Right lobe of liver (tissue), 6 donors: ENCODE measurements at places on chromosomes 12 and 14. TPM values are rescaled to one million over a fixed set of nuclear protein-coding genes. Genes with fewer than 3 reads are reported as not detected.

- DNase-seq = peak; percentile 85
Measured at GRCh38 chr12:57087010-57087690, 1.8 kb upstream of the NAB2 start.

DNA sequence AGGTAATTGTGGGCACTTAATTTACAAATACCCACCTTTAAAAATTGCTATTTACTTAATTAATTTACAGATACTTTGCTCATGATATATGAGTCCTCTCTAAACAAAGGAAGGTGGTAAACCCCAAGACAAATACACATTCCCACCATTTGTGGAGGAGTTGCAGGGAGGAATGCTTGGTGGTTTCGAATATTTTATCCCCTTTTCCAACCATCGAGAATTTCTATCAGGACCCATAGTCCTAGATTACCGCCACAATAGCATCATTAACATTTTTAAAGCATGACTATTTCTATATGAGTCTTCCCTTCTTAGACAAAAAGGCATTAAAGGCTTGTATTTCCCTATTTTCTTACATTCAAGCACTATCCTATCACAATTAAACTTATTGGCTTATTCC is 34.2 kb upstream of the PLEKHA5 start:
- no peak for DNase-seq

Gene ADAM21
- total RNA-seq = not detected

DNA sequence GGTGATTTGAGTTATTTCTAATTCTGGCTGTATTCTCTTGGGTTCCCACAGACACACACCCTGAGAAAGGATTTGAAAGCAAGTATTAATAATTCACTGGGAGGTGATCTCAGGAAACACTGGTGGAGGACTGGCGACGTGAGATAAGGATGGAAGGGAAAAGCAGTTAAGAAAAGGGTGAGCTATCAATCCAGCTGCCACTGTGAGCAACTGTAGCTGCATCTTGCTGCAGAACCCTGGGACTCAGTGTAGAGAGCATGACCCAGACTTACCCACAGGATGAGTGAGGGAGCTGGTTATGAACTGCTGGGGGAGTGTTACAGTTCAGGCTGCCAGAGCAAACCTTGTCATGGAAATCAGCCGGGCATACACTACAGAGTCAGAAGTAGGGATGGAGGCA is 71.9 kb downstream of the RESF1 start:
- DNase-seq = no peak

DNA sequence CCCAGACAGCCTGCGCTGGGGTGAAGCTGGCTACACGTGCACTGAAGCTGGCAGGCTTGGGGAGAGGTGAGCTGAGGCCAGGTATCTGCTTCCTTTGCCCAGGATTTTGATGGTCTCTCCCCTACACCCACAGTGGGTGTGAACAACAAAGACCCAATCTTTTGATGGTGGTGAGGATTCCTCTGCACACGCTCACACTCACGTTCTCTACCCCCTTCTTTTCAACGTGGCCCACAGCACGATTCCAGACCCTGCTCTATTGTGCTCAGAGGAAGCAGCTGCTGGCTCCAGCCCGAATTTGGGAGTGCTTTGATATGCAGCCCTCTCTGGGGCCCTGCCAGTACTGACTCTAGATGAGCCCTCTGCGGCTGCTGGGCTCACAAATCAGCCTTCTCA is 4.9 kb downstream of the CD9 start:
- DNase-seq = peak; percentile 59

GRCh38 chr12:6198556-6198955 is 1.6 kb upstream of the CD9 start:
- DNase-seq = no peak

- DNase-seq = no peak
Measured at GRCh38 chr12:79590751-79591150, 100.0 kb downstream of the PAWR start.

- no peak for DNase-seq
Measured at GRCh38 chr12:5718680-5719079, 226.4 kb downstream of the ANO2 start.

Gene ADAMTS20
- not detected for total RNA-seq

Gene PLEKHD1
- not detected for total RNA-seq

Gene HNRNPA1
- 154 TPM for total RNA-seq

GRCh38 chr12:95298916-95299315 is 81.3 kb downstream of the VEZT start:
- DNase-seq = no peak

DNA sequence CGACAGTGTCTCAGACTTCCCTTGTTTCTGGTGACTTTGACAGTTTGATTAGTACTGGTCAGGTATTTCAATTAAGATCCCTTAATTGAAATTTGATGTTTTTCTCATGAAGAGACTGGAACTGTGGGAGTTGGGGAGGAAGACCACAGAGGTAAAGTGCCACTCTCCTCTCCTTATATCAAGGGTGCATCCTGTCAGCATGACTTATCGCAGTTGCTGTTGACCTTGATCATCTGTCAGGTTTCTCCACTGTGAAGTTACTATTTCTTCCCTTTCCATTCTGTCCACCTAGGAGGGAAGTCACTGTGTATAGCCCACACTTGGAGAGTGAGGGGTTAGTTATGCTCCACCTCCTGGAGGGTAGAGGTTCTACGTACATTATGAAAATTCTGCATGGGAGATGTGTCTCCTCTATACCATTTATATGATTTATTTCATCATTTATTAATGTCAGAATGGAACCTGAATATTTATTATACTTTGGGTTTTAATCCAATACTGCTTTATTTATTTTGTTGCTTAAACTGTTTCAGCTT is 40.3 kb upstream of the SMOC1 start:
- no peak for DNase-seq

Gene KRT6C
- not detected for total RNA-seq

DNA sequence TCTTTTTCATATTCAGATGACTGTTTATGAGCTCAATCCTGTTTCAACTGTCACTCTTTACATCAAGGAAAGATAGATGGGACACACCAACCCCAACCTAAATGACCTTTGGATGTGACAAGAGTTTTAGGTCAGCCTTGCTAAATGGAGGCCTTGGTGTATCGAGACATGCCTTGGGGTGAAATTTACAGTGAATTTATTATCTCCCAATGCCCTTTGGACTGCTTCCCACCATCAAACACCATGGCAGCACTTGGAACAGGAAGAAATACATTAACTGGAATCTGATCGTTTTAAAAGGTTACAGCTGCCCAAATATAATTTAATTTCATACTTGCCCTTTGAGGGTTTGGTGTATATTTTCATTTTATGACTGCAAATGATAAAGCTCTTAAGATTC is 327.6 kb downstream of the SOX5 start:
- DNase-seq = no peak

- no peak for DNase-seq
Measured at GRCh38 chr12:115697340-115697739, 580.2 kb downstream of the MED13L start.

GRCh38 chr14:87944987-87945604 is 47.9 kb downstream of the GALC start:
- DNase-seq = no peak

Gene SLC38A4
- total RNA-seq = 163 TPM

GRCh38 chr14:42884100-42884499 is 1277.4 kb downstream of the LRFN5 start:
- no peak for DNase-seq

Gene PABPN1
- 73.5 TPM for total RNA-seq

Gene SLC10A1
- 260 TPM for total RNA-seq

Gene KCNH3
- not detected for total RNA-seq

GRCh38 chr12:73308079-73308478 is 1035.9 kb downstream of the TRHDE start:
- DNase-seq = no peak

Gene SEL1L
- 146 TPM for total RNA-seq

- DNase-seq = no peak
Measured at GRCh38 chr14:104898870-104899510, 25.7 kb upstream of the PLD4 start.

DNA sequence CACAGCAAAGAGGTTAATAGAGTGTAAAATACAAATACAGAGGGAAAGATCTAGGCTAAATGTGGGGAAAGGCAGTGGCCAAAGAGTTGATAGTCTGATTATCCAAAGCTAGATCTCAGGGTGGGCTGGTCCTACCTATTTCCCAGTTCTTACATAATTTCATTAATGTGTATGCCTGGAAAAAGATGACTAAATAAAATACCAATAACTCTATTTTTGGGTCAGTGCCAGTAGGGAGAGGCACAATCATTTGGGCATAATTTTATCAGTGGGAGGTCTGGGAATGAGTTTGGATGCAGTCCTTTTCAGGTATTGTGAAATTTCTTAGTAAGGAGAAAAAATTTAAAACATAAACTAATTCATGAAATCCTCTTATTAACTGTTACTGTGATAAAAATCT is 30.6 kb upstream of the CLEC14A start:
- no peak for DNase-seq

Gene LRRC23
- total RNA-seq = 0.93 TPM

- no peak for DNase-seq
Measured at GRCh38 chr12:102439426-102440405, 40.6 kb downstream of the IGF1 start.

DNA sequence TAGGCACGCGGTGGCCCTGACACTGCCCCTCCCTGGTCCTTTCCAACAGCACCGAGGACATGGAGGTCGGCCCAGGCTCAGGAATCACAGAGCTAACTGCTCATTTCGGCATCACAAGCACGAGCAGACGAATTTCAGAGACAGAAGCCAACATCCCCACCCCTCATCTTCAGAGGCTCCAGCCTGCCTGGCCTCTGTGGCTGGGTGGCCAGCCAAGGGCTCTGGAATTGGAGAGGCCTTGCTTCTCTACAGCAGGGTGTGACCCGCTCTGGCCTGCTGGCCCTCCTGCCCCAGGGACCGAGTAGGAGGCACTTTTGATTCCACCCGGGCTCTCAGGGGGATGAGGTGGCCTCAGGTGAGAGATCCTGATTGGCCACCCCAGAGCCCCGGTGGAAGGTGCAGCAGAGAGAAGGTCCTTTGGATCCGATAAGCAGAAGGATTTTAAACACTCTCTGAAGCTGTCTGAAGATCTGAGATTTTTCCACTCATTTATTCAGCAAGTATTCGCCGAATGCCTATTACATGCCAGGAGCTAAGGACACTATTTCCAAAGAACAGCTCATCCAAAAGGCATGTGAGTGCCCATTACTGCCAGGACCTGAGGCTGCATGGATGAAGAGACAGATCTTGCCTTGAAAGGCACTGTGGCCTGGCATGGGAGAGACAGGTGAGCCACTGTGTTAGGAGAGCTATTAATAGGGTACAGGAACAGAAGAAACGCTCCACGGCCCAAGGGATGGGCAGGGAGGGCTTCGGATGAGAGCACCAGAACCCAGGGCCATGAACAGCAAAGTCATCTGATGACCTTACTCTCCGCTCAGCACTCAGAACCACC is 10.2 kb downstream of the BAG5 start:
- peak; percentile 32 for DNase-seq

GRCh38 chr12:28017126-28017872 is 44.8 kb upstream of the PTHLH start:
- no peak for DNase-seq

DNA sequence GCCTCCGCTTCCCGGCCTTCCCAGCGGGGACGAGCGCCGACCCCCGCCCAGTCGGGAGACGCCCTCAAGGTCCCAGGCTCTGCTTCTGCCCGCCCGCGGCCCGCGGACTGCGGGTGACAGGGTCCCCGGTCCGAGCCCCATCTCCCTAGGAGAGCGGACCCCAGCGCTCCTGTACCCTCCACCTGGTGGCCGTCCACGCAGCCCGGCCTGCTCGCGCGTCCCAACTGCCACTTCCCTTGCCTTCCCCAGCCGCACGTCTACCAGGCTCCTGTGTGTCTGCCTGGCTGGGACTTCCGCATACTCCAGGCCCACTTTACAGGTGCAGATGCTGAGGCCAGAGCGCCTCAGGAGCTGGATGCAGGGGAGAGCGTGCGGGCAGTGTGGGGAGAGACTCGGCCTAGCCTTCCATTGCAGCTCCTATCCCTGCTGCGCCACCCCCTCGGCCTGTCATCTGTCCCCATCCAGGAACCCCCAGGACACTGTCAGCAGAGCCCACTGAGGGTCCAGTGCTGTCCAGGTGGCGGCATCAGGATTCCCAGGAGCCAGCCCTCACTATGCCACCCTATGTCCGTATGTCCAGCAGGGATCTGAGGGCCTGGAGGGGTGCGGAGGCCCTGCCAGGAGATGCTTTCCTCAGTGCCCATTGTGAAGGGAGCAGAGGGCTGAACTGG is 8.0 kb upstream of the ANKRD9 start:
- peak; percentile 46 for DNase-seq

Gene ISM2
- not detected for total RNA-seq

- no peak for DNase-seq
Measured at GRCh38 chr14:56081139-56081538, 37.1 kb upstream of the PELI2 start.

- no peak for DNase-seq
Measured at GRCh38 chr12:14776236-14776961, 26.9 kb downstream of the WBP11 start.

DNA sequence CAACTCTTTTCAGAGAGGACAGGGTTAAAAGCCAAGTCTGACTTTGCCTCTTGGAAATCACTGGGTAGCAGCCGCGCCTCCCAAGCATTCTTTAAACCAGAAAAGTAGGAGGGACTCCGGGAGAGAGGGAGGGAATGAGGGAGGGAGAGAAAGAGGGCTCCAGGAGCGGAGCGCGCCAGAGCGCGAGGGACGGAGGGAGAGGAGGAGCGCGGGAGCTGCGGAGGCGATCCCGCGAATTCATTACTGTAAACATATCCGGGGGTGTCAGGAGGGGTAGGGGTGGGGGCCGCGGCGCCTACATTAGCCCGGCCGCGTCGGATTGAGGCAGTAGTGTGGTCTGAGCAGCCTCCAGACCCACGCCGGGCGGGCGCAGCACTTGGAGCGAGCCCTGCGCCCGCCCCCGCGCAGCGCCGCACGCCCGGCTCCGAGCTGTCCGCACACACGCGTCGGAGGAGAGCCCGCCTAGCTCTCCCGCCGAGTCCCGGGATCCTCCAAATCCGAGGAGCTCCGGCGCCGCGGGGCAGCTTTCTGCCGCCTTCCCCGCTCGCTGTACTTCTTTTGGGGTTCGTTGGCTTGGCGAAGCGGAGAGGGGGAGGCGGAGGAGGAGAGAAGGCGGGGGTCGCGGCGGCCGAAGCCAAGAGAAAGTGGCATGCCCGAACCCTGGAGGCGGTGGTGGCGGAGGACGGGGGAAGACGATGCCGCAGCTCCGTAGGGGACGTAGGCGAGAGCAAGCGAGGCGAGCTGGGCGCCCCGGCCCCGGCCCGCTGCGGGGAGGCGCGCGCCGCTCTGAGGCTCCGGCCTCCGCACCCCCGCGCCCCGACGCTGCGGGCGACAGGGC is 3.3 kb downstream of the FLRT2 start:
- DNase-seq = peak; percentile 26

DNA sequence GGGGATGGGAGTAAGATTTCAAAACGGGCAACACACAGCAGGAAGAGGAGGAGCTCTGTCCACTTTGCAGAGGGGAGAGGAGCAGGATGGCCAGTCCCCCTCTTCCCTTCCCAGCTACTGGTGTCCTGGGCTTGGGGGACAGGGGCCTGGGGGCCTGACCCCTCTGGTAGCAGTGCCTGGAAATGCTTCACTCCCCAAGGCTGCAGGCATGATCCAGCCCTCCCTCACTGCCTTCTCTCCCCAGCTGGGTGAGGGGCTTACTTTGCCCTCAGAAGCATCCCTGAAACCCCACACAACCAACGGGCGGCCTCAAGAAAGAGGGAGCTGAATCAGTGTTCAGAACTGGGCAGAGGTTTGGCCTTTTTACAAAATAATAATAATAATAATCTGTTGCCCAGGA is 279.5 kb downstream of the DPF3 start:
- DNase-seq = no peak

- no peak for DNase-seq
Measured at GRCh38 chr12:106091446-106091820, 47.3 kb downstream of the NUAK1 start.

Gene BMP4
- 2.1 TPM for total RNA-seq

- no peak for DNase-seq
Measured at GRCh38 chr12:127595506-127595905, 671.5 kb upstream of the TMEM132C start.

Gene ARHGDIB
- total RNA-seq = 24.3 TPM

Gene TMEM132C
- not detected for total RNA-seq
